ENCODE measurements at places on chromosomes 6 and 20. TPM values are rescaled to one million over a fixed set of nuclear protein-coding genes. Genes with fewer than 3 reads are reported as not detected.

FAM217A gene
- not detected for polyA plus RNA-seq

CNKSR3 gene
- polyA plus RNA-seq, result 0.63 TPM

TEAD3 gene
- 0.19 TPM for polyA plus RNA-seq

SNX21 gene
- 2.8 TPM for polyA plus RNA-seq

SLC22A2 gene
- polyA plus RNA-seq, result not detected
